ENCODE measurements at places on chromosomes 7 and 10. TPM values are rescaled to one million over a fixed set of nuclear protein-coding genes. Genes with fewer than 3 reads are reported as not detected.
A peak's percentile ranks its signal among the peaks of the same experiment; 100 is the strongest.

DNA sequence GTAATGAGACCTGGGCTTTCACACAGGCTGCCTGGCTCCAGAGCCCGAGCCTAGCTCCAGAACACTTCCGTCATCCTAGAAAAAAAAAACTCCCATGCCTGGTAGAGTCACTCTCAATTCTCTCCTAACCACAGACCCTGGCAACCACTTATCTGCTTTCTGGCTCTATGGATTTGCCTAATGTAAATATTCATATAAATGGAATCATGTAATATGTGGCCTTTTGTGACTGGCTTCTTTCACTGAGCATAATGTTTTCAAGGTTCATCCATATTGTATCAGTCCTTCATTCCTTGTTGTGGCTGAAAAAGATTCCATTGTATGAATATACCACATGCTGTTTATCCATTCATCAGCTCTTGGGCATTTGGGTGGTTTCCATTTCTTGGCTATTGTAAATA, 167.7 kb upstream of the MKLN1 start:
- no peaks in the 10 kb centered on the region for H3K27me3 ChIP-seq
- no peak for DNase-seq
- H3K4me1 ChIP-seq = peaks cover 15% of the 10 kb centered on the region
- H3K36me3 ChIP-seq = no peaks in the 10 kb centered on the region
- no peak overlapping the region for H3K27ac ChIP-seq

The CTAGE15 gene
- total RNA-seq = not detected

DNA sequence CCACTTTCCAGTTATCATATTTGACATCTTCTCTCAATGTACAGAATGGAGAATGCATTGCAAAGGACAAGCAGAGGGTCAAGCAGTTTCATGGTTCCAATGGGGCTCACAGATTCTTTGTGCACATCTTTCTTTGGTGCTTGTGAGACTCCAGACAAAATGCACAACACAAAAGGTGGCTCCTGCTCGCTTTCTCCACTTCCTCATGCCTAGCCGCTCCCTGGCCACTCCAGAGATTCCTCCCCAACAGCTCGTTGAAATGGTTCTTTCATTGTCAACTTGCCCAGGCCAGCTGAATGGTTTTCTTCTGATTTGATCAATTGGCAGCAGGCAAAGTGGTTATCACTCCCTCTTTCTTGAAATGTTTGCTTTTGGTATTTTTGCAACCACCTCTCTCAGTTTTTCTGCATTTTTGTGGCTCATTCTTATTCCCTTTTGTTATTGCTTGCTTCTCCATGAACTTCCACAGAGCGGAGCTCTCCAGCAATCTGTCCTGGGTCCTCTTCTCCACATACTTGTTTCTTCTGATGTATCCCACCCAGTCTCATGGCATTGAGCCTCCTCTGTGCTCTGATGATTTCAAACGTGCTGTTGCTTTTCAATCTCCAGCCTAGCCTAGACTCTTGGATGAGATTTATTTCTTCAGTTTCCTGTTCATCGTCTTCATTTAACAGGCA, 507.8 kb upstream of the MKI67 start:
- H3K36me3 ChIP-seq = no peaks in the 10 kb centered on the region
- H3K27ac ChIP-seq = no peak overlapping the region
- no peak overlapping the region for H3K4me3 ChIP-seq
- DNase-seq = peak; percentile 59
- no peaks in the 10 kb centered on the region for H3K27me3 ChIP-seq

The TMEM139 gene
- total RNA-seq = not detected

The VSTM2A gene
- total RNA-seq = not detected

DNA sequence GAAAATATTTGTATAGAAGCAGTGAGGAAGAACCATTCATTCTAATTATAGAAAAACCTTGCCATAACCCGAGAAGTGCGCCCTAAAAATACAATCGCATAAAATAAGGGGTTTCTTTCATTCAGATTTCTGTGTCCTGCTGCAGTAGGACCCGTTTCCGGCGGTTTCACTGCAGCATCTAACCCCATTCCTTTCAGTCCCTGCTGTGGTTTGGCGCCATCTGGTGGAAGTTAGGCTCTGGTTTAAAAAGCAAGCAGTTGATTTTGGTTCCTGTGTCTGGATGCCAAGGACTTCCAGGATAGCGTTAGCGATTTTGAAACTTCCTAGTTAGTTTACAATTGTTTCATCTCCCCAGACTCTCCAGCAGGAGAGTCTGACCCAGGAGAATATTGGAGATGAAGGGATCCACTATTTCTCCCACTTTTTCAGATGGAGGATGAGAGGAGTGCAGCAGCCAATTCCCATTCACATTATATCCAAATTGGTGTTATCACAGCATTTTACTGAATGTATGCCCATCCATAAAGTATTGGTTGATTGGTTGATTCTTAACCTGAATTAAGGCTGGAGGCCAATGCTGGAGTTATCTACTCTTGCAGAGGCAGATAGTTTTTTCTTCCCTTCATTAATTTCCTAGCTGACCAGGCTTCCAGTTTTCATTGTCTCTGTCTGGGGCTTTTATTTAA, 128.8 kb upstream of the CACNA2D1 start:
- H3K36me3 ChIP-seq = no peaks in the 10 kb centered on the region
- H3K27ac ChIP-seq = no peak overlapping the region
- peaks cover 5% of the 10 kb centered on the region for H3K4me1 ChIP-seq
- H3K27me3 ChIP-seq = no peaks in the 10 kb centered on the region
- H3K4me3 ChIP-seq = peak overlapping the region; percentile 20
- peak; percentile 92 for DNase-seq

The PAPOLB gene
- total RNA-seq = 0.17 TPM

The IFIT1B gene
- total RNA-seq = not detected

The ALOX5 gene
- not detected for total RNA-seq

The SAMD9 gene
- total RNA-seq = 1.7 TPM

DNA sequence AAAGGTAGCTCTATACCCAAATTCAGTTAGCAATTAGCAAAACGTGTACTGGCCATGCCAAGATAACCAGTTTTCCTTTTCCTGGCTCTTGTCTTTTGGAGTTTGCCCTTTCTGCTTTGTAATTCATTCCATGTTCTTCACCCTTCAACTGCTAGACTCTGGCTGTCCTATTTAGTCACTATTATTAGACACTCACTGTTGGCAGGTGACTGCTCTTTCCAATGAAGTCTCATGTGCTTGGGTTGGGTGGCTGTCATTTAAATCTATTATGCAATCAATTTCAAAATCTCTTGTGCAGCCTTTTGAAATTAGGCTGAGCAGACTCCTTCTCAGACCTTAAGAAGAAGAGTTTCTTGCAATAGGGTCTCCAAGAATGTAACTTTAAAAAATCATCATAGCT, 266.5 kb downstream of the GPR158 start:
- H3K4me1 ChIP-seq = no peaks in the 10 kb centered on the region
- no peaks in the 10 kb centered on the region for H3K36me3 ChIP-seq
- no peak for DNase-seq
- no peak overlapping the region for H3K27ac ChIP-seq

GRCh38 chr10:86536294-86536861, 14.8 kb upstream of the WAPL start:
- H3K27ac ChIP-seq = no peak overlapping the region
- H3K4me3 ChIP-seq = no peak overlapping the region
- no peaks in the 10 kb centered on the region for H3K4me1 ChIP-seq
- no peak for DNase-seq
- H3K27me3 ChIP-seq = no peaks in the 10 kb centered on the region

GRCh38 chr10:78756604-78757343, 312.0 kb upstream of the ZMIZ1 start:
- H3K27me3 ChIP-seq = no peaks in the 10 kb centered on the region
- H3K27ac ChIP-seq = no peak overlapping the region
- H3K4me1 ChIP-seq = peaks cover 35% of the 10 kb centered on the region
- H3K4me3 ChIP-seq = no peak overlapping the region
- DNase-seq = peak; percentile 84

- H3K27ac ChIP-seq = no peak overlapping the region
- no peaks in the 10 kb centered on the region for H3K27me3 ChIP-seq
- DNase-seq = peak; percentile 46
- H3K4me1 ChIP-seq = no peaks in the 10 kb centered on the region
These were observed 50.5 kb downstream of the TMEM209 start for GRCh38 chr7:130154501-130155317.

The SPDYE2B gene
- total RNA-seq = not detected

The AZGP1 gene
- total RNA-seq = not detected

The KLF14 gene
- not detected for total RNA-seq

- H3K36me3 ChIP-seq = no peaks in the 10 kb centered on the region
These were observed 235.9 kb downstream of the REEP3 start for GRCh38 chr10:63757067-63757466.

- no peaks in the 10 kb centered on the region for H3K4me1 ChIP-seq
- no peak overlapping the region for H3K27ac ChIP-seq
- no peaks in the 10 kb centered on the region for H3K27me3 ChIP-seq
- no peaks in the 10 kb centered on the region for H3K36me3 ChIP-seq
These were observed 13.1 kb downstream of the MAT1A start for GRCh38 chr10:80276335-80276734.

DNA sequence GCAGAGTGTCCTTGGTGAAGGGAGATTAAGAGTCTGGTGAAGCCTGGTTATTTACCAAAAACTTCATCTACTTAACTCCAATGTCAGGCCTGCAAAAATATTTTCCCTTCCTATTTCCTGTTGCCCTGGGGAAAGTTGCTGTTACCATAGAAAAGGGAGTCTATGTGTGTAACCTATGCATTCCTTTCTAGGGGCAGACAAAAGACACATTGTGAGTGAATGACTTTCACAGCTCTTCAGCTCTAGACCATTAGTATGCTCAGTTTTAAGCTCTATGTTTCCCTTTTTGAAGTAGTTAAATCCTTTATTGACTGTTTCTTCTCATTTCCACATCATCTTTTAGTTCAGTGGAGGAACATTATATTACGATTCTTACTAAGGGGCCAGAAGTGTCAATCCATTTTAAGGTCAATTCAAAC, 45.6 kb upstream of the SGCE start:
- peak overlapping the region; percentile 57 for H3K27ac ChIP-seq
- no peaks in the 10 kb centered on the region for H3K27me3 ChIP-seq
- no peaks in the 10 kb centered on the region for H3K36me3 ChIP-seq
- H3K4me1 ChIP-seq = peaks cover 29% of the 10 kb centered on the region
- DNase-seq = peak; percentile 80
- H3K4me3 ChIP-seq = no peak overlapping the region

The TCAF2 gene
- total RNA-seq = 0.09 TPM

DNA sequence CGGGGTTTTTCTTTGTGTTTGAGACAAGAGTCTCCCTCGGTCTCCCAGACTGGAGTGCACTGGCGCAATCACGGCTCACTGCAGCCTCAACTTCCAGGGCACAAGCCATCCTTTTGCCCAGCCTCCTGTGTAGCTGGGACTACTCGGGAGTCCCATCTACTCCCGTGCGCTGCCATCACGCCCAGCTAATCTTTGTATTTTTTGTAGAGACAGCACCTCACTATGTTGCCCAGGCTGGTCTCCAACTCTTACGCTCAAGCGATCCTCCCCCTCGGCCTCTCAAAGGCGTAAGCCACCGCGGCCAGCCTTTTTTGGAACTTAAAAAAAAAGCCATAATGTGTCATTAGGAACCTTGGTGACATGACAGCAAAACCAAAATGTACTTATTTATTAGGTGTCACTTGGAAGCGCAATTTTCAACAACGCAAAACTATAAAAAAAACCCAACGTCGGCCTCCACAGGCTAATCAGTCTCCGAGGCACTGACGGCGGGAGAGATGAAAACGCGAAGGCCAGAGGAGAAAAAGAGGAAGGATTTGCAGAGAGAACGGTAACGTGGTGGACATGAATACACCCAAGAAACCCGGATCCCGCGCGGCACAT, 911 bp upstream of the HNRNPH3 start:
- H3K27me3 ChIP-seq = no peaks in the 10 kb centered on the region
- no peak for DNase-seq
- peaks cover 10% of the 10 kb centered on the region for H3K36me3 ChIP-seq
- H3K4me1 ChIP-seq = peaks cover 42% of the 10 kb centered on the region

GRCh38 chr7:88218836-88219605, 817 bp downstream of the SRI start:
- H3K27ac ChIP-seq = peak overlapping the region; percentile 98

DNA sequence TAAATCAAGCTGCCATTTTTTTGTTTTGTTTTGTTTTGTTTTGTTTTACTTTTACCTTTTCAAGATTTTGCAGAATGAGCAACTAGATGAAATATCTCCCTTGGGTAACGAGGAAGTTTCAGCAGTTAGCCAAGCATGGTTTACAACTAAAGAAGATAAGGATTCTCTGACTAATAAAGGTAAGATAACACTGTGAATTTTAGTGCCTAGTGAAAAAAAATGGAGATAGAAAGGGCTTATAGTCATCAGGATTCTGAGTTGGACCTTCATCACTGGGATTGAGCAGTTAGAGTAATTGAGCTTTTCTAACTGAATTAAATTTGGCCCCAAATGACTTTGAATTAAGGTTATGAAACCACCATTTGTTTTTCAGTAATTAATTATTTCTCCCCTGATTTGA, 21.2 kb downstream of the DMTF1 start:
- no peak overlapping the region for H3K4me3 ChIP-seq
- no peaks in the 10 kb centered on the region for H3K27me3 ChIP-seq
- peaks cover 5% of the 10 kb centered on the region for H3K4me1 ChIP-seq
- no peak overlapping the region for H3K27ac ChIP-seq

The NCAPG2 gene
- 129 TPM for total RNA-seq

- H3K36me3 ChIP-seq = no peaks in the 10 kb centered on the region
- H3K27ac ChIP-seq = no peak overlapping the region
- no peak overlapping the region for H3K4me3 ChIP-seq
- DNase-seq = peak; percentile 29
- H3K4me1 ChIP-seq = peaks cover 10% of the 10 kb centered on the region
These were observed 4.0 kb upstream of the DIP2C start for GRCh38 chr10:693506-693905.

GRCh38 chr10:77513781-77514331, 123.8 kb downstream of the KCNMA1 start:
- H3K36me3 ChIP-seq = no peaks in the 10 kb centered on the region
- no peak overlapping the region for H3K4me3 ChIP-seq
- no peaks in the 10 kb centered on the region for H3K27me3 ChIP-seq
- no peak for DNase-seq
- H3K4me1 ChIP-seq = no peaks in the 10 kb centered on the region
- no peak overlapping the region for H3K27ac ChIP-seq

The ABCA13 gene
- 10.2 TPM for total RNA-seq

DNA sequence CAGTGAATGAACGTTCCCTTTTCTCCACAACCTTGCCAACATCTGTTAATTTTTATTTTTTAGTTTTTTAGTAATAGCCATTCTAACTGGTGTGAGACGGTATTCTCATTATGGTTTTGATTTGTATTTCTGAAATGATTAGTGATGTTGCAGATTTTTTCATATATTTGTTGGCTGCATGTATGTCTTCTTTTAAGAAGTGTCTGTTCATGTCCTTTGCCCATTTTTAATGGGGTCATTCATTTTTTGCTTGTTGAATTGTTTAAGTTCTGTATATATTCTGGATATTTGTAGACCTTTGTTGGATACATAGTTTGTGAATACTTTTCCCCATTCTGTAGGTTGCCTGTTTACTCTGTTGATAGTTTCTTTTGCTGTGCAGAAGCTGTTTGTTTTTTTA, 73.9 kb upstream of the MSRB2 start:
- DNase-seq = no peak
- no peak overlapping the region for H3K4me3 ChIP-seq
- H3K27me3 ChIP-seq = peaks cover 27% of the 10 kb centered on the region

The PDE1C gene
- not detected for total RNA-seq

The SLC29A4 gene
- total RNA-seq = 27.7 TPM

Data from A673 (cell line).